ENCODE measurements at places on chromosomes 16 and 17. TPM values are rescaled to one million over a fixed set of nuclear protein-coding genes. Genes with fewer than 3 reads are reported as not detected.
A peak's percentile ranks its signal among the peaks of the same experiment; 100 is the strongest.

GRCh38 chr17:58329035-58329809 lies 627 bp upstream of the TSPOAP1 start:
- peak; percentile 30 for DNase-seq

GRCh38 chr16:79598348-79599181 lies 2.0 kb downstream of the MAF start:
- DNase-seq = peak; percentile 62

GRB7 gene
- 1.1 TPM for total RNA-seq

SLFN12 gene
- 3.7 TPM for total RNA-seq

DNA sequence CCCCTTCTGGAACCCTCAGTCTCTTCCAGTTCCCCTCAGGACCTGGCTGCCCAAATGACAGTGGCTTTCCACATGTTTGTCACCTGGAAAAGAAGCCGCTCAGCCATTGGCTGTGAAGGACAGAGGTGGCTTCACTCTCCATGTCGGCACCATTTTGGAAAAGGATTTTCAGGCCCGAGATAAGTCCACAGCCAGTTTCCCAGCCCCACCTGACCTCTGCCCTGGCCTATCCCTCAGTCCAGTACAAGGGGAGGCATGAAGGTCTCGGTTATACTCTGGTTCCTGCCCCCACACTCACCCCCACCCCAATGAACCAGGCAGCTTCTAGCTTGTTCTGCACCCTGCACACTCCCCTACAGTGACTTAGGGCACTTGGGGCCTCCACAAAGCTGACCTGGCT lies 15.2 kb downstream of the AOC3 start:
- no peak for DNase-seq

FBXW10 gene
- total RNA-seq = 0.08 TPM

DNA sequence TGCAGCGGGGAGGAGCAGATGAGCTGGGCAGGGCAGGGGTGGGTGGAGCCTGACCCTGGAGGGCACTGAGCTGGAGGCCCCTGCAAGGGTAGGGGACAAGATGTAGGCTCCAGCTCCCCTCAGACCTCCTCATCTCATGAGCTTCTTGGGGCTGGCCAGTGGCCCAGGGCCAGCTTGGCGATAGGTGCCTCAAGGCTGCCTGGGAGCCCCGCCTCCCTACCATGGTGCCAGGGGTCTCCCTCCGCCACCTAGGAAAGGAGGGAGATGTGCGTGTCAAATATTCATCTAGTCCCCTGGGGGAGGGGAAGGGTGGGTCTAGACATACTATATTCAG lies 3.9 kb downstream of the HIRIP3 start:
- no peak for DNase-seq

PDPK1 gene
- total RNA-seq = 46.4 TPM

CCL23 gene
- total RNA-seq = not detected

DNA sequence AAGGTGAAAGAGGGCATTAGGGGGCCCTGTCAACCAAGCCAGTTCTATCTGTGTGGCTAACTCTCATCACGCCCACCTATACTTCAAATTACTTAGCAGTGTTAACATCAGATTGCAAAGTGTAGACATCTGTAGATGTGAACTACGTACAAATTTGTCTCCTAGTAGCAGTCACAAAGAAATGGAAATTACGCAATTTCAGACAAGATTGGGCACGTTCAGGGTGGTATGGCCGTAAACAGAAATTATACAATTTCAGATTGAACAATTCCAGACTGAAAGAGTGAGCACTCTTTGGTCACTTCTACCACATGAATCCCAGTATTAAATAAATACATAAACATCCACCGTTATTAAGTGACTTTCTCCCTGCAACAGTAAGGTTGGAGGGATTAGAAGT lies 592.7 kb upstream of the PSMD7 start:
- DNase-seq = no peak

BIRC5 gene
- 0.69 TPM for total RNA-seq

- DNase-seq = no peak
These were observed 4.9 kb upstream of the LYRM9 start for GRCh38 chr17:27898096-27898495.

MYH1 gene
- total RNA-seq = 0.14 TPM

Measured in left ventricle myocardium inferior (tissue), 1 donor.